ENCODE measurements at places on chromosomes 11 and 22. TPM values are rescaled to one million over a fixed set of nuclear protein-coding genes. Genes with fewer than 3 reads are reported as not detected.

The DTX4 gene
- total RNA-seq: 19.1 TPM

- no peak for DNase-seq
Observed at GRCh38 chr11:110475671-110476070, 45.9 kb downstream of the FDX1 start.

The BRD1 gene
- 38.9 TPM for total RNA-seq

DNA sequence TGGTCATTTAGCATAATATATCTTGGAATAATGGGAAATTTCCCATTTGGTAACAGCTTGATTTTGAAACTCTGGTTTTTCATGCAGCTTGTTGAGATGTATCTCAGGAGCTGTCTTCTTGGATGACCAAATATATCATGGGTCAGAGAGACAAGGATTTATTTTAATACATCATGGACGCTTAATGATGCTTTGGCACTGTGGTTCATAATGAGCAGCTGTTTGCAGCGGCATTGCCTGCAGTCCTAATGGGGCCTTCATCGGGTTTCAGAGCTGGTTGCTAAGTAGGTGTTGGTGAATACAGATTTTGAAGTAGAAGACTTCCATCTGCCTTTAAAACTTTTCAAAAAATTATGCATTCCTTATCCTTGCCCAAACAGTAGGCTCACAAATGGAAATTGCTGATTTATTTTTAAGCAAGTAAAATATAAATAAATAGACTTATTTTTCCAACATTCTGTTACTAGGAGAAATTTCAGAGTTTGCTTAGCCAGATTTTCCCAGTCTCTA lies 389.5 kb upstream of the FAT3 start:
- DNase-seq: no peak

- no peak for DNase-seq
Observed at GRCh38 chr11:35118906-35119305, 20.1 kb upstream of the CD44 start.

The CDC42BPG gene
- total RNA-seq: 3.1 TPM

GRCh38 chr11:131373756-131374155 lies 3.3 kb downstream of the NTM start:
- DNase-seq: no peak

GRCh38 chr11:20658135-20658534 lies 11.3 kb upstream of the NELL1 start:
- DNase-seq: no peak

GRCh38 chr11:68398995-68399851 lies 61.3 kb upstream of the PPP6R3 start:
- no peak for DNase-seq

GRCh38 chr11:103067118-103067517 lies 24.8 kb downstream of the DCUN1D5 start:
- DNase-seq: no peak

- DNase-seq: no peak
Observed at GRCh38 chr11:5937868-5938602, 4.0 kb upstream of the OR56A3 start.

The GDPD4 gene
- total RNA-seq: not detected

- no peak for DNase-seq
Observed at GRCh38 chr11:56848141-56848809, 99.8 kb upstream of the OR9G4 start.

DNA sequence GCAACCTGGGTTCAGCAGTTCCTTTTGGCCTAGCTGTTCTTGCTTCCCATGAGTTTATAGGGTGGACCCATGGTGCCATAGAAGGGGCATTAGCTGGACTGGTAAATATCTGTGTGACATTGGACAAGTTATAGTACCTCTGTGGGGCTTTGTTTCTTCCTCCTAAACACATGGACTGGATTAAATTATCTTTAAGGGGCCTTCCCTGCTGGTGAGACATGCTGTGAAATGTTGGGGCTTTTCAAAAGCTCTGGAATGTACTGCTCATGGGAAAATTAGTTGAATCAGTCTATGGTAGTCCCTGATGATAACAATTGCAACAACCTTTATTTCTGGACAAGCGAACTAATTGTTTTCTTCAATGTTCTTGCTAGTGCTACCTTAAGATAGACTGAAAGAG lies 276.2 kb downstream of the BLID start:
- no peak for DNase-seq

The FOLH1 gene
- 2.5 TPM for total RNA-seq

The PDE2A gene
- total RNA-seq: 323 TPM

- no peak for DNase-seq
Observed at GRCh38 chr22:17575151-17575550, 11.9 kb downstream of the SLC25A18 start.

- no peak for DNase-seq
Observed at GRCh38 chr11:121367844-121368225, 75.3 kb downstream of the SC5D start.

The KDM2A gene
- total RNA-seq: 145 TPM

DNA sequence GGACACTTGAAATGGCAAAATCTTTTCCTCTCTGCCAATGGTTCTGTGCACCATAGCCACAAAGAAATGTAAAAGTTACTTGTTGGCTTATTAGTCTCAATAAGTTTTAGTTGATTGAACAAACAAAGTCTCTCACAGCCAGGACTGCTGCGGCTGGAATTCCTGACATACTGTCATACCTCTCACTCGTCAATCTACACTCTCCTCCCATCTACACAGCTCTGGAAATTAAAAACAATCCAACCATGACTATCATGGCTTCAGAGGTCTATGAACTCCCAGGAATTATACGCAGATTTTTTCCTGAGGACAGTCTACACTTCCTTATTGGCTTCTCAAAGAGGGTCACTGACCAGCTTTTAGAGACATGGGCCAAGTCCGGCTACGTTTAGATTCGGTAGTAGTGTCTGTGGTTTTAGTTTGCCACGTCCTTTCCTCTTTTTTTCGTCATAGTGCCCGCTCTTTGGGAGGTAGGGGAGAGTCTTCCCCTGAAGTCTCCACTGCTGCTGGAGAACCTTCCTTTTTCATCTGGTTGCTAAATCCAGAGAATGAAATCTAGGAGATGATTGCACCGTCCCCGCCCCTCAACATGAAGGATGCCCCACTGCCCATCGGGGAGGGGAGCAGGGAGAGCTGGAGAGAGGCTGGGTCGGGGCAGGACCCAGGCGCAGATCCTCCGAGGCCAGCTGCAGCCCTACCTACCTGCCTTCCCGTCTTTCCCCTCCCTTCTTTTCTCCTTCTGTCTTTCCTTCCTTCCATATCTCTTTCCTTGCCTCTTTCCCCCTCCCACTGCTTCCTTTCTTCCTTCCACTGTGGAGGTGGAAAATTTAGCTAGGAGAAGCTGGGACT lies 1.0 kb upstream of the PLEKHB1 start:
- DNase-seq: no peak

The UPK3A gene
- total RNA-seq: not detected

The C11orf87 gene
- total RNA-seq: 0.17 TPM

GRCh38 chr11:10742460-10743208 lies 8.4 kb upstream of the CTR9 start:
- DNase-seq: no peak

The MN1 gene
- total RNA-seq: 0.82 TPM

The APOBEC3F gene
- total RNA-seq: 14.1 TPM

The PLAAT5 gene
- total RNA-seq: 0.22 TPM

DNA sequence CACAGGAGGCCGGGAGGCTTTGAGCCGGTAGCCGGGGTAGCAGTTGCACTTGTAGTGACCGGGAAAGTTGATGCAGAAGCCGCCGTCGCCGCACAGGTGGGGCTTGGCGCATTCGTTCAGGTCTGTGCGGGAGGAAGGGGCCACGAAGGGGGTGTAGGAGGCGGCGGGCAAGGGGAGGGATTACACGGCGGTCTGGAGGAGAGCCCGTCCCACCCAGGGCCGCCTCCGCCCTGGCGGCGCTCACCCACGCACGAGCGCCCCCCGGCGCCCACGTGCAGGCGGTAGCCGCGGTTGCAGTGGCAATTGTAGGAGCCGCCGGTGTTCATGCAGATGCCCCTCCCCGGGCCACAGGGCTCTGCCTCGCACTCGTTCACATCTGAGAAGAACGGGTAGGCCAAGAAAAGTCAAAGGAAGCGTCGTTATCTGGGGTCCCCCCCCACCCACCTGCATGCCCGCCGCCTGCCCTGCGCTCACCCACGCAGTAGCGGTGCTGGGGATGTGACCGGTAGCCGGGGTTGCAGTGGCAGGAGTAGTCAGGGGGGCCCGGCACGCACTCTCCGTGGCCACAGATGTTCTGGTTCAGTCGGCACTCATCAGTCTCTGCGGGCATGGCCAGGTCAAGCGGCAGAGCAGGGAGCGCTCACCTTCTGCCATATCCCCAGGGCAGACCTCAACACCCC lies 10.6 kb downstream of the LTBP3 start:
- DNase-seq: peak; percentile 87

GRCh38 chr22:49023879-49024774 lies 803.5 kb downstream of the BRD1 start:
- peak; percentile 56 for DNase-seq

- DNase-seq: no peak
Observed at GRCh38 chr11:113446112-113446511, 29.1 kb downstream of the DRD2 start.

DNA sequence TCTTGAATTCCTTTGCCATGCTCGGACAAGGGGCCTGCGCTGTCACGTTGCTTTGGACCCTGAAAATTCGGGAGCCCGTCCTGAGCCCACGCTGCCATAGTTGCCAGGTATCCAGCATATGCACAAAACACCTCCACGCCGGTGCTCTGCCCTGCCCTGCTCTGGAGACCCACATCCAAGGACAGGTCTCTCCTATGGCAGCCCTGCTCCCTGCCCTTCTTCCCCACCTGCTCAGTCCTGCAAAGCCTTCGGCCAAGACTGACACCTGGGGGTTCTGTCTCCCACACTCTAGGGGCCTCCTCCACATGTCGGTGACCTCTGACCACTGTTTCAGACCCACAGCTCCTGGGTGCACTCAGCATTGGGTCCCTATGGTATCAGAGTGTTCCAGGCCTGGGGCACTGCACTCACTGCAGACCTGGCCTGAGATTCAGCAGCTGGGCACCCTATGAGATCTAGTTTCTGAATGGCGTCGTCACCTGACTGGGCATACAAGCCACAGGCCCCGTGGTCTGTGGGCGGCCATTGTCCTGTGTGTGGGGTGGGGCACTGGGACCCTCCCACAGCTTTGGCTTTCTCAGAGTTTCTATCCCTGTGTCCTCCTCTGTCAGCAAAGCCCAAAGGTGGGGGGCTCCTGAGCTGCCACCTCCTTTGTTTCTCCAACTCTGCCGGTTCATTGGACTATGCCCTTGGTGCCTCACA lies 2.0 kb upstream of the KRTAP5-6 start:
- peak; percentile 59 for DNase-seq

GRCh38 chr22:26079009-26079408 lies 90.3 kb upstream of the SEZ6L start:
- DNase-seq: no peak

- DNase-seq: no peak
Observed at GRCh38 chr22:17580441-17581031, 17.2 kb downstream of the SLC25A18 start.

GRCh38 chr11:71182791-71183677 lies 69.3 kb downstream of the SHANK2 start:
- DNase-seq: peak; percentile 36

DNA sequence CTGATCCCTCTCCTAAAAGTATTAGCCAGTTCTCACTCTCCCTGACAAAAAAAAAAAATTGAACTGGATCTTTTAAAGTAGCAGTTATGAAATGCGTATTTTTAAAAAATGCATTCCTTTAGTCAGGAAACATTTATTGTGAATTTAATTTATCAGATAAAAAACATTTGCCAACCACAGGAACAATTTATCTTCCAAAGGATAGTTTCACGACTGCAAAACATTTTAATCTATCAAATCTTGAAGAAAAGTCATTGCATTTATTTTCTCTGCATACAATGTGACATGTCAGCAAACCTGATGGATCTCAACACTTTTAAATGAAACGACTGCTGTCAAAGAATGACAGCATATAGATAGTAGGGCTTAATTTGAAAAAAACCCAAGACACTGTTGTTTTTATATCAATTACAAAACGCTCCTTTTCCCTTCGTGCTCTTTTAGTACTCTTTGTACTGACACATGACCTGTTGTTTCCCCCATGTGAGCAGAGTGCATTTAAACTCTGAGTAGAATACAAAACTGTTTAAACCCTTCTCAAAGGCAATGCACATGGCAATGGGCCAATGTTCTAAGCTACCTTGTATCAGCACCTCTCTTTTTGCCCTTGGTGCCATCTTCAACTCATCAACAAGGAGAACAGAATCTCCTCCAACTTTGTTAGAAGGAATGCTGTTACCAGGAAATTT lies 107.0 kb downstream of the ATG16L2 start:
- DNase-seq: no peak

The CRYBB3 gene
- total RNA-seq: not detected

The AQP11 gene
- total RNA-seq: 0.21 TPM

The MAPK8IP1 gene
- 1.7 TPM for total RNA-seq

GRCh38 chr11:134170177-134170918 lies 53.4 kb downstream of the NCAPD3 start:
- DNase-seq: no peak

The OR51B5 gene
- total RNA-seq: 0.52 TPM

DNA sequence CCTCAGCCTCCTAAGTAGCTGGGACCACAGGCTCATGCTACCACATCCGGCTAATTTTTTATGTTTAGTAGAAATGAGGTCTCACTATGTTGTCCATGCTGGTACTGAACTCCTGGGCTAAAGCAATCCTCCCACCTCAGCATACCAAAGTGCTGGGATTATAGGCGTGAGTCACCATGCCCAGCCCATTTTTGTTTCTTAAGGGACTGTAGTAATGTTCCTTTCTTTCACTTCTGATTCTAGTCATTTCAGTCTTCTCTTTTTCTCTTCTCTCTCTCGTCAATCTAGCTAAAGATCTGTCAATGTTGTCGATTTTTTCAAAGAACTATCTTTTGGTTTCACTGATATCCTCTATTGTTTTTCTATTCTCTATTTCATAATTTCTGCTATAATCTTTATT lies 111.0 kb upstream of the APOA1 start:
- DNase-seq: no peak

GRCh38 chr11:15580775-15581095 lies 466.0 kb downstream of the INSC start:
- DNase-seq: no peak

The POU2AF1 gene
- 124 TPM for total RNA-seq

- DNase-seq: no peak
Observed at GRCh38 chr11:72111300-72112142, 974 bp downstream of the ANAPC15 start.

GRCh38 chr11:70030412-70030811 lies 47.7 kb upstream of the ANO1 start:
- no peak for DNase-seq

- DNase-seq: no peak
Observed at GRCh38 chr11:103147627-103148026, 38.4 kb downstream of the DYNC2H1 start.

- DNase-seq: no peak
Observed at GRCh38 chr22:46416520-46416871, 81.0 kb downstream of the TRMU start.

GRCh38 chr22:47196881-47197772 lies 434.7 kb downstream of the TBC1D22A start:
- DNase-seq: peak; percentile 65

DNA sequence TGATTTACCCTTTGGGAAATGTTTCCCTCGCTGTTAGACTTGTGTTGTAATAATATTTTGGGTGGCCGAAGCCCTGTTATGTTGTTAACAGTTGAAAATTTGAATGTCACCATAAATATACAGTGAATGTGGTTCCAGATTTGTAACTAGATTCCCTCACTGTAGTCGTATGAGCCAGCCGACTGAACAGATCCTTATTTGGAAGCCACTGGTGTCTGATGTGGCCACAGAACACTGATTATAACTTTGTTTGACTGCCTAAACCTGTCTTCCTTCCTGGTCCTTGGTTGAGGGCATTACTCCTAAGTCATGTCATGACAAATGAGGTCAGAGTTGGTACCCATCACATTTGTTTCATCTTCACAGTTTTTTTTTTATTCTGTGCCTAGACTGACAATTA lies 45.4 kb downstream of the YAP1 start:
- no peak for DNase-seq

- no peak for DNase-seq
Observed at GRCh38 chr11:44104481-44105294, 9.2 kb downstream of the EXT2 start.

The MPEG1 gene
- 230 TPM for total RNA-seq
